ENCODE measurements at places on chromosomes 16 and 17. TPM values are rescaled to one million over a fixed set of nuclear protein-coding genes. Genes with fewer than 3 reads are reported as not detected.

GRCh38 chr17:17229416-17230384 is 7.3 kb downstream of the FLCN start:
- H3K4me3 ChIP-seq = no peak overlapping the region
- DNase-seq = no peak
- no peaks in the 10 kb centered on the region for H3K27me3 ChIP-seq
- no peaks in the 10 kb centered on the region for H3K4me1 ChIP-seq
- H3K36me3 ChIP-seq = peaks cover 22% of the 10 kb centered on the region

KRTAP4-3 gene
- total RNA-seq = not detected

SCN4A gene
- total RNA-seq = 0.15 TPM

DUS1L gene
- 143 TPM for total RNA-seq

QRICH2 gene
- 4.0 TPM for total RNA-seq

GRCh38 chr16:72427783-72428331 is 255.9 kb upstream of the PMFBP1 start:
- no peak overlapping the region for H3K27ac ChIP-seq
- H3K36me3 ChIP-seq = no peaks in the 10 kb centered on the region
- H3K4me1 ChIP-seq = no peaks in the 10 kb centered on the region
- H3K4me3 ChIP-seq = no peak overlapping the region

DNA sequence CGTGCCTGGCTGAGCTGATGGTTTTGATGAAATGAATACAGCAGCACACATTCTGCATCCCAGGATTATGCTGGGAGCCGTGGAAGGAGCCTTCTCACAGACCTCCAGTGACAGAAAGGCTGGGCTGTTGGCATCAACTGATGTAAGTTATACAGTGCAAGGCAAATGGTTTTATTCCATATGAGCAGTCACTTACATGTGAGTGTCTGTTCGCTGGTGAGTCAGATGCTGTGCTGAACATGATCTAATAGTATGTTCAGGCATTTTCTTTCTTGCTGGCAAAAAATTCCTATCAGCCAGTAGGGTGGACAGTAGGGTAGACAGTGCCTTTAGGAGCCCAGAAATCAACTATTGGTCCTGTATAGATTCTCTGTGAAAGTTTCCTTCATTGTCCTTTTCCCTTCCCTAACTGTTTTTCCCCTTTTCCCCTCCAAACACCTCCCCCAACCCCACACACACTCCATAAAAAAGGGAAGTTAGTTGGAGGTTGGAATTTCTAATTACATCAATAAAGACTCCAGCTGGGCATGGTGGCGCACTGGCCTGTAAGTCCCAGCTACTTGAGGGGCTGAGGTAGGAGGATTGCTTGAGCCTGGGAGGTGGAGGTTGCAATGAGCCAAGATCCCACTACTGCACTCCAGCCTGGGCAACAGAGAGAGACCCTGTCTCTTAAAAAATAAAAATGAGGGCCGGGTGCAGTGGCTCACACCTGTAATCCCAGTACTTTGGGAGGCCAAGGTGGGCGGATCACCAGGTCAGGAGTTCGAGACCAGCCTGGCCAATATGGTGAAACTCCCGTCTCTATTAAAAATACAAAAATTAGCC is 36.2 kb downstream of the LDHD start:
- H3K4me1 ChIP-seq = peaks cover 24% of the 10 kb centered on the region
- no peak overlapping the region for H3K4me3 ChIP-seq
- DNase-seq = no peak
- H3K36me3 ChIP-seq = no peaks in the 10 kb centered on the region
- no peak overlapping the region for H3K27ac ChIP-seq
- no peaks in the 10 kb centered on the region for H3K27me3 ChIP-seq

- H3K4me1 ChIP-seq = no peaks in the 10 kb centered on the region
- H3K27me3 ChIP-seq = no peaks in the 10 kb centered on the region
- H3K36me3 ChIP-seq = no peaks in the 10 kb centered on the region
- no peak overlapping the region for H3K27ac ChIP-seq
Observed at GRCh38 chr17:6187836-6188235, 117.7 kb downstream of the WSCD1 start.

RASD1 gene
- total RNA-seq = 1.0 TPM

DNA sequence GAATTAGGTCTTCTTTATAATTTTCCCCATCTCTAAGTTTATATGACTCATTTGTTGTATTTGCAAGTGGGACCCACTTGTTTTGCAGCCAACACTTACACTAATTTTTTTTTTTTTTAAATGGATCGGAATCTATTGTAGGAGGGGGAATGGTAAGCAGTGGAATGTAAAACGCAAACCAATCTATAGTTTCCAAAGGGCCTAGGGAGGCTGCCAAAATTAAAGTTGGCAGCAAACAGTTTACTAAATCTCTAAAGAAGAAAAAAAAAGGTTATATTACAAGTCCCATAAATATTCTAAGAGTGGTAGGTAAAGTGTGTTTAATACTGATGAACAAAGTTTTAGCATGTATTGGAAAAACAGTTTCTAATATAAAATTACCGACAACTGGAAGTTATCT is 416.8 kb upstream of the SALL1 start:
- H3K4me3 ChIP-seq = no peak overlapping the region
- H3K27ac ChIP-seq = no peak overlapping the region
- no peaks in the 10 kb centered on the region for H3K27me3 ChIP-seq

PLXDC1 gene
- total RNA-seq = 54.9 TPM

EFNB3 gene
- not detected for total RNA-seq

DHRS7C gene
- not detected for total RNA-seq

GRCh38 chr17:65389426-65389825 is 172.0 kb downstream of the AXIN2 start:
- H3K27ac ChIP-seq = no peak overlapping the region
- no peaks in the 10 kb centered on the region for H3K27me3 ChIP-seq
- H3K36me3 ChIP-seq = no peaks in the 10 kb centered on the region
- no peak overlapping the region for H3K4me3 ChIP-seq

RMI2 gene
- total RNA-seq = 55.2 TPM

GRCh38 chr17:2191785-2192184 is 111.8 kb downstream of the SMG6 start:
- H3K36me3 ChIP-seq = no peaks in the 10 kb centered on the region
- no peak for DNase-seq

GRCh38 chr17:78141437-78142118 is 4.6 kb upstream of the C17orf99 start:
- H3K36me3 ChIP-seq = peaks cover under 1% of the 10 kb centered on the region
- H3K27ac ChIP-seq = peak overlapping the region; percentile 34
- H3K27me3 ChIP-seq = no peaks in the 10 kb centered on the region
- peaks cover 24% of the 10 kb centered on the region for H3K4me1 ChIP-seq
- H3K4me3 ChIP-seq = no peak overlapping the region

- no peaks in the 10 kb centered on the region for H3K27me3 ChIP-seq
- H3K4me1 ChIP-seq = peaks cover 16% of the 10 kb centered on the region
- H3K36me3 ChIP-seq = peaks cover 13% of the 10 kb centered on the region
- peak overlapping the region; percentile 93 for H3K27ac ChIP-seq
Observed at GRCh38 chr16:30958175-30959079, 873 bp downstream of the SETD1A start.

DNA sequence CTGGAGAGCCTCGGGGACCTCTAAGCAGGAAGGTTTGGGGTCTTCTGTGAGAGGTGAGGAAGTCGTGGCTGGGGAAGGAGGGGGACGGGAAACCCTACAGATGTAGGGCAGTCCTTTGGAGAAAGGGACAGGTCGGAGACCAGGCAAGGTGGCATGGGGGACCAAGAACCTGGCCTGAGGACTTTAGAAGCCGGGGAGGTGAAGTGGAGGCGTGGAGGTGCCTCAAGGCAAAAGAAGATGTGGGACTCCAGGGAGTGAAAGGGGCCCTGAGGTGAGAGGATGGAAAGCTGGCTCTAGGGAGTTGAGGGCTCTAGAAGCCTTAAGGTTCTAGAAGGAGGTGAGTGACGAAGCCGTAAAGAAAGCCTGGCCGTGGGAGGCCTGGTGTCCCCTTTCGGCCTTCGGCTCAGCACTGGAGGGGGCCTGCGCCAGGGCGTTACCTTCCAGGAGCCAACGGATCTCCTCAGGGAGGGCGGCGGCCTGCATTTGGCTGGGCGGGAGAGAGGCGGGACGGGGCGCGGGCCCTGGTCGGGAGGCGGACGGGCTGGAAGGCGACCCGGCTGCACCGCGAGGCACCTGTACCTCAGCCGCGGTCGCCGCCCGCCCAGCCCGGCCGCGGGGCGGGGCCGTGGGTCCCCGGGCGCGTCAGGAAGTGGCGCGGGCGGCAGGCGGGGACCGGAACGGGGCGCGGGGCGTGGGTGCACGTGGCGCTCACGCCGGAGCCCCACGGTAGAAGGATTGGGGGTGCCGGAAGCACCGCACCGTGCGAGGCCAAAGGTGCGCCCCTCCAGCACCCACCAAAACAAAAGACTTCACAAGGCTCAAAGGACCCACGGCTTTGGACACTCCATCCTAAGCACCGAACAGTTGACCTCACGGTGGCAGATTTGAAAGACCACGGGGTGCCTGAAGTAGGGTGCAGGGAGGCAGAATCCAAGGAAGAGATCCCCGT is at the start of gene SKAP1:
SKAP1 (minus strand) TSS at position 577 of the 949 bp plus-strand sequence.
- peak; percentile 66 for DNase-seq
- H3K27ac ChIP-seq = peak within 1 kb of the TSS; percentile 97
- H3K4me1 ChIP-seq = peaks cover 58% of the 10 kb centered on the region
- H3K27me3 ChIP-seq = no peaks in the 10 kb centered on the region
- peaks cover 7% of the 10 kb centered on the region for H3K36me3 ChIP-seq
